Suprapubic skin (tissue), 4 donors: ENCODE measurements at places on chromosomes 11 and 22. TPM values are rescaled to one million over a fixed set of nuclear protein-coding genes. Genes with fewer than 3 reads are reported as not detected.
A peak's percentile ranks its signal among the peaks of the same experiment; 100 is the strongest.

Gene C11orf91
- total RNA-seq, result not detected

Gene CXCR5
- not detected for total RNA-seq

Gene TBC1D22A
- 40.6 TPM for total RNA-seq

Gene ANKRD42
- total RNA-seq, result 11.4 TPM

Gene APOL6
- 3.1 TPM for total RNA-seq

Gene ZNF195
- total RNA-seq, result 18.9 TPM

Gene BATF2
- total RNA-seq, result not detected

Gene ASCC2
- 40.4 TPM for total RNA-seq

Gene RASL10A
- 0.34 TPM for total RNA-seq

- peaks cover 9% of the 10 kb centered on the region for H3K36me3 ChIP-seq
- H3K27me3 ChIP-seq, result no peaks in the 10 kb centered on the region
- DNase-seq, result no peak
- no peak overlapping the region for H3K27ac ChIP-seq
- peaks cover 17% of the 10 kb centered on the region for H3K4me1 ChIP-seq
Observed at GRCh38 chr22:31743871-31744270, 6.1 kb downstream of the PRR14L start.

- no peak for DNase-seq
- no peaks in the 10 kb centered on the region for H3K27me3 ChIP-seq
- H3K36me3 ChIP-seq, result peaks cover 14% of the 10 kb centered on the region
- H3K4me1 ChIP-seq, result no peaks in the 10 kb centered on the region
- H3K27ac ChIP-seq, result no peak overlapping the region
- no peak overlapping the region for H3K4me3 ChIP-seq
Observed at GRCh38 chr11:28176351-28176750, 68.2 kb downstream of the METTL15 start.

GRCh38 chr22:47495110-47495509 lies 732.7 kb downstream of the TBC1D22A start:
- no peak overlapping the region for H3K4me3 ChIP-seq
- H3K36me3 ChIP-seq, result no peaks in the 10 kb centered on the region
- H3K27me3 ChIP-seq, result peaks cover 19% of the 10 kb centered on the region
- no peak for DNase-seq

DNA sequence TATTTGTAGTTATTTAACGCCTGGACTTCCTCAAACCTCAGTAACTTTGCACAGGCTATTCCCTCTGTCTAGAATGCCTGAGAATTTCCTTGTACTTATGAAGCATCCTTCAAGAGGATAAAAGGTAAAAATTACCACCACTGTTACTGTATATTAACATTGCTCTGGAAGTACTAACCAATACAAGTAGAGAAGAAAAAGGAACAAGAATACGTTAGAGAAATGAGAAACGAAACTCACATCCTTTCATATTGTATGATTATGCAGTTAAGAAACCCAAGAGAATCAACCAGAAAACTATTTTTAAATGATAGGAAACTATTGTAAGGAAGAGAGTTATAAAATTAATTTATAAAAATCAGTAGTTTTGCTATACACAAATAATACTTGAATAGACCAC lies 48.2 kb upstream of the OR5P2 start:
- no peak for DNase-seq
- no peak overlapping the region for H3K27ac ChIP-seq
- no peaks in the 10 kb centered on the region for H3K4me1 ChIP-seq
- no peaks in the 10 kb centered on the region for H3K36me3 ChIP-seq
- H3K27me3 ChIP-seq, result no peaks in the 10 kb centered on the region
- no peak overlapping the region for H3K4me3 ChIP-seq

- peaks cover under 1% of the 10 kb centered on the region for H3K4me1 ChIP-seq
- H3K27ac ChIP-seq, result no peak overlapping the region
- no peak overlapping the region for H3K4me3 ChIP-seq
- DNase-seq, result no peak
Observed at GRCh38 chr22:36002718-36003260, 25.8 kb downstream of the RBFOX2 start.

DNA sequence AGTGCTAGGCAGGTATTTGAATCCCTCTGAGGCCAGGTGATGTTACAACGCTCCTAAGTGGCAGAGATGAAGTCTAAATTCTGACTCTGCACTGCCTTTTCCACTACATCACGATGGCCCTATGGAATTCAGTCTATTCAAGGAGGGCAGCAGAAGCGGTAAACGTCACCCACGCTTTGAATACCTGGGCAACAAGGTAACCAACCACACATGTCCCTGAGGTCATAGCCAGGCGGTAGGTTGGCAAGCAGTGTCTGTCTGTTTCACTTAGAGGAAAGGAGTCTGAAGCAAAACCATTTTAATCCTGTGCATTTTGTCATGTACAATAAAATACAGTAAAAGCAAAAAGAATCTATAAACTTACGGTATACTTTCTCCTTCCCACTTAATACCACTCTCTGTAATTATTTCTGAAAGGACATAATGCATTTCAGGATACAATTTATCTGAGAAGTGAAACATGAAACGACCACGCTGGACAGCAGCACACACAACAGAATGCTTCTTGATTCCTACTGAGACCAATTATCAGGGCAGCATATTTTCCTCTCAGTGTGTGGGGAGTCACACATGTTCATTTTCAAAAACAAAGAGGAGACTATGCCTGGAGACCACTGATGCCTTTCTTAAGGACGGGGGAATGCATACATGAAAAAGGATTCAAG lies 51.3 kb downstream of the PRDM10 start:
- no peaks in the 10 kb centered on the region for H3K27me3 ChIP-seq
- no peak overlapping the region for H3K4me3 ChIP-seq
- H3K36me3 ChIP-seq, result peaks cover 22% of the 10 kb centered on the region
- DNase-seq, result no peak
- H3K4me1 ChIP-seq, result peaks cover 7% of the 10 kb centered on the region

GRCh38 chr11:128610721-128611617 lies 23.6 kb upstream of the ETS1 start:
- DNase-seq, result no peak
- H3K4me3 ChIP-seq, result no peak overlapping the region
- H3K27ac ChIP-seq, result no peak overlapping the region
- H3K4me1 ChIP-seq, result peaks cover 4% of the 10 kb centered on the region
- H3K36me3 ChIP-seq, result no peaks in the 10 kb centered on the region
- H3K27me3 ChIP-seq, result peaks cover 4% of the 10 kb centered on the region

DNA sequence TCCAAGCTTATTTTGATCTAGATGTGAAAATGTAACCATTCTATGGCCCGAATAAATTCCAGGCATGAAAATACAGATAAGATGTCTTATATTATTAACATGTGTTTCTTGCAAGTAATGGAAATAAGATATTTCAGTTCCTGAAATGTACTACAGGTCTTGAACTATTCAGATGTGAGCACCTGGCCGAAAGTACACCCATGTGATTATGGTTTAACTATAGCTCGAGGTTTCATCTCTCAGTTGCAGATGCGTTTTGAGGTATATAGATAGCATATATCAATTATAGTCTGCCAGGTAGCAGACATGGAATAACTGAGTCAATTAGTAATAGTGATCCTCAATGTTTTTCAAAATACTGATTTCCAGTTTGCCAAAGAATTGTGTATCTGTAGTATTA lies 68.3 kb downstream of the DDIAS start:
- no peak for DNase-seq
- H3K4me3 ChIP-seq, result no peak overlapping the region
- no peak overlapping the region for H3K27ac ChIP-seq
- no peaks in the 10 kb centered on the region for H3K36me3 ChIP-seq
- no peaks in the 10 kb centered on the region for H3K27me3 ChIP-seq

- H3K27me3 ChIP-seq, result no peaks in the 10 kb centered on the region
- no peak for DNase-seq
- H3K4me3 ChIP-seq, result no peak overlapping the region
- peaks cover 48% of the 10 kb centered on the region for H3K4me1 ChIP-seq
Observed at GRCh38 chr11:94795476-94796189, 27.5 kb downstream of the AMOTL1 start.

GRCh38 chr22:19891317-19892256 lies 36.9 kb upstream of the GNB1L start:
- no peak overlapping the region for H3K27ac ChIP-seq
- DNase-seq, result no peak
- H3K4me3 ChIP-seq, result peak overlapping the region; percentile 15
- peaks cover 49% of the 10 kb centered on the region for H3K4me1 ChIP-seq
- H3K27me3 ChIP-seq, result no peaks in the 10 kb centered on the region

DNA sequence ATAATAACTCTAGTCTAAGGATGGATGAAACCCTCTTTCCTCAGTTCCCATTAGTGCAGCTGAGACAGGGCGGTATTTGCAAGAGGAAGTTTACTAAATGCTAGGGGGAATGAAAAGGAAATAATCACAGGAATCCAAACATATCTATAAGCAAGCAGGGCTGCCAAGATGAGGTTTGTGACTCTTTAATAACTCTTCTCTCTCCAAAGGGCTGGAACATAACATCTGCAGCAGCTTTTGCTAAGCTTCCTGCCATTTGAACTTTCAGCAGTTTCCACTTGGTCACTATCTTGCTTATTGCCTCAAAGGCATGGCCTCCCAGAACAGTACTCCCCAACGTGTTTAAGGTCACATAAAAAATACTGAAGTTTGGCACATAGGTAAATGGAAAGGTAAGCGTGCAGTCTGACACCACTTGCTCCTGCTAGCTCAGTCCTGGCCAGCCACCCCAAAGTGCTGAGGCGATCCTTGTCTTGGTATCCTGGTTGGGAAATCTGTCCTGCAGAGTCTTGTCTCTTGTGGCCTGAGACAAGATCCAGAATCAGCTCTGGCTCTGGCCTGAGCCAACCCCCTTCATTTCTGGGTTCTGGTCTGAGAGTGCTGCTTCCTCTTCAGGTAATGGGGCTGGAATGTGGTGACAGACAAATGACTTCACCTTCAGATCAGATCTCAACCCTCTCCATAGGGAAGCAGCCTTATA lies 81.8 kb downstream of the KCNC1 start:
- no peaks in the 10 kb centered on the region for H3K36me3 ChIP-seq
- no peak overlapping the region for H3K4me3 ChIP-seq
- DNase-seq, result no peak
- H3K27me3 ChIP-seq, result no peaks in the 10 kb centered on the region
- H3K27ac ChIP-seq, result no peak overlapping the region
- H3K4me1 ChIP-seq, result peaks cover 36% of the 10 kb centered on the region

- H3K27ac ChIP-seq, result no peak overlapping the region
- peaks cover 79% of the 10 kb centered on the region for H3K36me3 ChIP-seq
Observed at GRCh38 chr22:43136255-43136654, 6.9 kb downstream of the MCAT start.

- no peak overlapping the region for H3K4me3 ChIP-seq
- H3K27me3 ChIP-seq, result no peaks in the 10 kb centered on the region
- no peak for DNase-seq
- H3K36me3 ChIP-seq, result peaks cover 10% of the 10 kb centered on the region
- peak overlapping the region; percentile 5 for H3K27ac ChIP-seq
- H3K4me1 ChIP-seq, result peaks cover 98% of the 10 kb centered on the region
Observed at GRCh38 chr22:30314915-30315314, 11.8 kb downstream of the TBC1D10A start.

GRCh38 chr11:68010090-68011041 lies at the start of gene ALDH3B1:
TSS of gene ALDH3B1 (plus strand) at chr11:68010327. CDS start at chr11:68015298, 4,971 bp downstream.
- peak within 1 kb of the TSS; percentile 46 for H3K4me3 ChIP-seq
- peak within 1 kb of the TSS; percentile 88 for H3K27ac ChIP-seq
- DNase-seq, result peak; percentile 97
- peaks cover 66% of the 10 kb centered on the region for H3K4me1 ChIP-seq
- H3K27me3 ChIP-seq, result no peaks in the 10 kb centered on the region

- no peak overlapping the region for H3K4me3 ChIP-seq
- H3K36me3 ChIP-seq, result no peaks in the 10 kb centered on the region
- DNase-seq, result no peak
- no peak overlapping the region for H3K27ac ChIP-seq
Observed at GRCh38 chr11:15837901-15838489, 518.4 kb downstream of the SOX6 start.

GRCh38 chr11:2760196-2760871 lies 60.5 kb upstream of the KCNQ1OT1 start:
- DNase-seq, result peak; percentile 46
- H3K4me1 ChIP-seq, result no peaks in the 10 kb centered on the region
- no peaks in the 10 kb centered on the region for H3K27me3 ChIP-seq
- no peaks in the 10 kb centered on the region for H3K36me3 ChIP-seq
- no peak overlapping the region for H3K27ac ChIP-seq

GRCh38 chr22:25386538-25386884 lies 167.1 kb downstream of the CRYBB2 start:
- no peak overlapping the region for H3K4me3 ChIP-seq
- H3K36me3 ChIP-seq, result no peaks in the 10 kb centered on the region
- no peaks in the 10 kb centered on the region for H3K27me3 ChIP-seq
- H3K4me1 ChIP-seq, result peaks cover 11% of the 10 kb centered on the region

DNA sequence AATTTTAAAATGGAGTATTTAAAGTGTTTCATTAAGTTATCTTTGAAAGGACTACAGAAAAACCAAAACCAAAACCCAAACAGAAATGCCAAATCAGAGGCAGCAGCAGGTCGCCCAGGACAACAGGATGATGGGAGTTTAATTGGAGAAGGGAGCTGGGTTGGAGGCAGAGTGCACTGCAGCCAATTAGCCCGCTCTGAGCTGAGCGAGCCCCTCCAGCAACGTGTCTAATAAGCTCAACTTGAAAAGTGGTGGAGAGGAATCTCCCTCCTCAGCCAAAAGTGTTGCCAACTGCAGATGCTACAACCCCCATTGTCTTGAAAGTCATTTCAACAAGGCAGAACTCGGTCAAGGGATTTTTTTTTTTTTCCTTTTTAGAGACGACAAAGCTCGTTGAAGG lies 323.9 kb downstream of the CADM1 start:
- no peak for DNase-seq
- no peaks in the 10 kb centered on the region for H3K36me3 ChIP-seq
- H3K4me1 ChIP-seq, result no peaks in the 10 kb centered on the region
- H3K27ac ChIP-seq, result no peak overlapping the region
- H3K4me3 ChIP-seq, result no peak overlapping the region
